Cortex of kidney (tissue), 1 donor: ENCODE measurements at places on chromosomes 6 and 20.

- no peak for DNase-seq
Observed at GRCh38 chr6:7085911-7086310, 21.9 kb upstream of the RREB1 start.

DNA sequence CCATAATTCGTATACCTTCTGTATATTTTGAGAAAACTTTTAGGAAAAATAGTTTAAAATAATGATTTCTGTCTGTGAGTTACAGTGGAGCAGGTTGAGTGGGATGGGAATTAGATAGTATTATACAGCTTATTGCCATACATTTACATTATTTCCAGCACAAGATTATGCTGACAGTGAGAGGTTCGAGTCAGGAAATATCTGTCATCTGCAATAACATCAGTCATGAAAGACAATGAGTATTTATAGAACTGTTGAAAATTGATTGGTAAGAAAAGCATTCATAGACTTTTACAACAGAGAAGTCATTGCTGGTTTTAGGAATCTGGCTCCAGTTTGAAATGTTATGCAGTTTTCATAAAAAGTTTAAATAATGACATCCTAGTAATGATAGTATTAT is 45.9 kb downstream of the FAM135A start:
- DNase-seq, result no peak

DNA sequence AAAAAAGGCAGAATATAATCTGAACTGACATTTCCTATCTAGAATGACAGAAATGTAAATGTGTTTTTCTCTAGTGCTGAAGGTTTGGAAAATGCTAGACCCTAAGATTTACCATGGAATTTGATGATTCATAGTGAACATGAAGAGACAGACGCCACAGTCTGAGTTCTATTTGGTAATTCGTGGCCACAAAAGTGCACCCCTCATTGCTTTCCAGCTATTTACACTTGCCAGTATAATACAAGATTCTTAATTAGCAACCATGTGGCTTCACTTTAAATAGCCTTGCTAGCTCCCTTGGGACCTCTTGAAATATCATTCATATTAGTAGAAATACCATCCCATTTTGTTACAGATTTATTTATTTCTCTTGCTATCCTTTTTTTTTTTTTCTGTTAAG is 636.8 kb downstream of the PRKN start:
- DNase-seq, result no peak

DNA sequence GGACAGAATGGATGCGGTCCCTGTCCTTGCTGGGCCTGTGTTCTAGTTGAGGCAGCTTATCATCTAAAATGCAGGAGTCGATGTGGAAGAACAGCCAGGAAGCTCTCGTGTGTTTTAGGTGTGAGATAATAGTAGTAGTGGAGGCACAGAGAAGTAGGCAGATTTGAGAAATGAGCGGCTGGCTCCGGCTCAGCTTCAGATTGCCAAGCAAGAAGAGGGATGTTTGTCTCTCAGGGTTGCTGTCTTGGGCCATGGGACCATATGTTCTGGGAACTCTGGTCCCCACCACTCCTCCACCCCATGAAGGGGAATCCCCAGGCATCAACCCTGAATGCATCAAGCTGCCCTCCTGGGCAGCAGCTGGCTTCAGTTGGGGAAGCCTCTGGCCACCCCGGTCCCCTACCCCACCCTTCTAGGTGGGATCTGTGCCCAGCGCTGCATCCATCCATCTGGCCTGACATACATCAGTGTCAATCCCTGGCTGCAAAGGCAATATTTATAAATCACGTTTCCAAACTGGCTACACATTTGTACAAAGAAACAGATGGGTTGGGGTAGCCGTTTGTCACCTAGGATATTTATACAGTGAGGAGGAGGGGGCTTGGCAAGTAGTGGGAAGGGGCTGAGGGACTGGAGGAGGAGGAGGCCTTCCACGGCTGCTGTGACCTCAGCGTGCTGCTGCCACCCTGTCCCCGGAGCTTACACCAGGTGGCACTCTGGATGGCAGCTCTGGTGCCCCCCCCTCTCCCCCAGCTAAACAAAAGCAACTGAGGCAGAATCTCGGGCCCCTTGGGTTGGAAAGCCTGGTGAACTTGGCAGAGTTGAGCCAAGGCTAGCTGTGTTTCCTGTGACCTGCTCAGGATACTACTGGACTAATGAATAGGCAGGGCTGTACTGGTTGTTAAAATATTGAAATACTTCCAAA is 64.4 kb downstream of the CD40 start:
- DNase-seq, result no peak

- DNase-seq, result no peak
Observed at GRCh38 chr20:37576911-37577310, 49.2 kb upstream of the BLCAP start.
